Jurkat, Clone E6-1 (cell line): ENCODE measurements at places on chromosomes 1 and 21.

DNA sequence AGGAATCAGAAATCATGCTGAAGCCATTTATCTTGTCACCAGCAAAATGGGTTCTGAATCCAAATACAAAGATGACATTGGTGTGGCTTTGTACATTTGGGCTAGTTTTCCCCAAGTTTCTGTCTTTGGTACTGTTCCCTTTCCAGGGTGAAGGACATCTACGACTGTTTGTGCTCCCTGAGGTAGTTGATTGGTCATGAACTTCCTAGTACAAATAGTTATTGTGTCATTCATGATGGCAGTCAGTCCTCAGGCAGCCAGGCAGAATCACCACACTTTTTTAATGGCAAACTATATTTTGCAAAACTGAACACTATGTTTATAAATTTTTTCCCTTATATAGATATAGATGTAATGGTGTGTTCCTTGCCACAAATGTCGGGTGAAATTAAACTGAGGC lies 46.0 kb downstream of the CEP350 start:
- DNase-seq: no peak

GRCh38 chr1:165327538-165327937 lies 29.0 kb downstream of the LMX1A start:
- DNase-seq: no peak

GRCh38 chr1:9569267-9569666 lies 19.4 kb upstream of the TMEM201 start:
- no peak for DNase-seq

GRCh38 chr1:181100934-181101333 lies 12.4 kb downstream of the IER5 start:
- no peak for DNase-seq

DNA sequence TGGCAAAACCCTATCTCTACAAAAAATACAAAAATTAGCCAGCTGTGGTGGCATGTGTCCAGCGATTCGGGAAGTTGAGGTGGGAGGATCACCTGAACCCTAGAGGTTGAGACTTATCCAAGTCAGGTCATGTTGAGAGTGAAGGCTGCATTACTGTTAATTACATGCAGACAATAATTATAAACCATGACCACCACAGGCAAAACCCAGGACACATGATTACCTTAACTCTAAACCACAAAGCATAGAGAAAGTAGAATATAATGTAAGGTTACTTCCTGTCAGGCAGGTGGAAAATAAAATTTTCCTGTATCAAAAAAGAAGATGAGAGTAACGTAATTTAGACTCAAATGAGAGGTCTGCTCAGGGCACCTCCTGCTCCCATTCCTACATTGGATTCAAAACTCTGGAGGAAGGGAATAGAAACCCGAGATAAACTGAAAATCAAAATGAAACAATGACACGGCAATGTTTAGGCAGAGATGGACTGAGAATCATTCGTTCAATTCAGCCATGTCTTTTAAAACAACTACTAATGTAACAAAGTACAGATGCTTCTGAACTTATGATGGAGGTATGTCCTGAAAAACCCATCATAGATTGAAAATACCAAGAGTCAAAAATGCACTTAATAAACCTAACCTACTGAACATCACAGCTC lies 33.6 kb downstream of the RGS8 start:
- DNase-seq: no peak

DNA sequence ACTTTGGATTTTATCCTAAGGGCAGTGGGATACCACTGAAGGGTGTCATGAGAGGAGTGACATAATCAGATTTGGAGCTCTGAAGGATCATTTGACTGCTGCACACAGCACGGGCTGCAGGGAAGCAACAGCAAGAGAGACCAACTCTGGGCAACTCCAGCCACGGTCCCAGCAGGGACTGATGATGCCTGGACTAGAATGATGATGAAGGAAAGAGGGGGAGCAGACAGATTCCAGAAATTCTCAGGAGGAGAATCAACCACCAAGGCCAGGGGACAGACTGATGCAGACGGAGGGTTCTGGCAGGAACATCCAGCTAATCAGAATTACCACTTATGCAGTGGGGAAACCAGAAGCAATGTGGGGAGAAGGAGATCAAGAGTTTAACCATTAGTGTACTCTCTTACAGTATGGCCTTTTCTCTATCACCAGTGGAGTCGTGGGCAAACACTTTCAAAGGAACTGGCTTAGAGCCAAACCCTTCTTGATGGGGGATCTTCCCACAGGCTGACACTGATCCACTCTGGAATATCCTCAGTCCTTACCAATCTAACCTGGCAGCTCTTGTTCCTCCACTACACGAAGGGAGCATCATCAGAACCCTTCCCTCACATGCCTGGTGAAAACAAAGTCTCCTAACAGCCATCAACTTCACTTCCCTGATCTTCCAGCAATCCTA lies 3.3 kb downstream of the URB1 start:
- DNase-seq: no peak

GRCh38 chr21:20108016-20108415 lies 890.2 kb upstream of the NCAM2 start:
- no peak for DNase-seq

DNA sequence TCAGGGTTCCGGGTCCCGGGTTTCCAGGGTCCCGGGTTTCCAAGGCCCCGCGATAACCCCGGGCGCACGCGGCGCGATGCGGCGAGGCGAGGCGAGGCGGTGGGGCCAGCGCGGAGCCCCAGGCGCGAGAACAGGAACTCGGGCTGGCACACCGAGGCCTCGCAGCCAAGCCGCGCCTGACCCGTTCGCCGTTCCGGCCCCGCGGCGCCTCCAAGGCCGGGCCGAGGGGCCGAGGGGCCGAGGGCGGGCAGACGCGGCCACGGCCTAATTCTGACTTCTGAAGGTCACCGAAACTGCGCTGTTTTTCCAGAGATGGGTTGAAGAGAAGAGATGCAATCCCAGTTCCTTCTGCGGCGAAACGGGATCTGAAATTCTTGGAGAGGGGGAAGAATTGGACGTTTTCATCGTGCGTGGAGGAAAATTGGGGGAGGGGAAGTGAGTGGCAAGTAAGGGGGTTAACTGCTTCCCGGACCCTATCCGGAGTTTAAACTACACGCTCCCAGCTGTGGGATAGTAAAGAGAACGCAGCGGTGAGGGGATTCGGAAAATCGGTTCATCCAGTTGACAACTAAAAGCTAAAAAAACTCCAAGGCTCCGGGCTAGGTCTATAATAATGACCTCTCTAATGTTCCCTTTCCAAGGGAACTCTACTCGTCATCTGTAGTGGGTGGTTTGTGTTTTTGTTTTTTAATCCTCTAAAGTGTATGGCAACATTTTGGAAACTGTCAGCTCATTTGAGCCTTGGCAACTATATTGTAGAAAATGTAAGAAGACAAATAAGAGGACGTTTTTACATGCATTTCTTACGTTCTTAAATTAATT lies 8.2 kb downstream of the TBX15 start:
- DNase-seq: no peak

GRCh38 chr1:39394059-39394458 lies 97.4 kb upstream of the BMP8A start:
- DNase-seq: no peak

- no peak for DNase-seq
These were observed 111.9 kb downstream of the CACNA1E start for GRCh38 chr1:181595234-181595633.

DNA sequence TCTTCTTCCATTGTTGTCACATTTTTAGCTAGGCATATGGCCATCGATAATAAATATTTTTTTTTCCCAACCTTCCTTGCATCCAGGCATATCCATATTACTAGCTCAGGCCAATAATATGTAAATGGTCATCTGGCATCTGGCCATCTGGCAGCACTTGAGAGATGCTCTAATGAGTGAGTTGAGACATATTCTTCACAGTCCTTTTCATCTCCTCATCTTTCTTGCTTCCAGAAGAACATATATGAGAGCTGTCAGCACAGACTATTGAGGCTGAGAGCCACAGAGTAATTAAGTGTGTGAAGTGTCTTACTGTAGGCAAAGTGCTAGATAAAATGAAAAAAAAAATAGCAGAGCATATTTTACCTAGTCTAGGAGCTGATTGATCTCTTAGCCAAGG lies 628.4 kb upstream of the TMPRSS15 start:
- no peak for DNase-seq

- DNase-seq: no peak
These were observed 197.6 kb upstream of the UBE2U start for GRCh38 chr1:64005801-64006200.

DNA sequence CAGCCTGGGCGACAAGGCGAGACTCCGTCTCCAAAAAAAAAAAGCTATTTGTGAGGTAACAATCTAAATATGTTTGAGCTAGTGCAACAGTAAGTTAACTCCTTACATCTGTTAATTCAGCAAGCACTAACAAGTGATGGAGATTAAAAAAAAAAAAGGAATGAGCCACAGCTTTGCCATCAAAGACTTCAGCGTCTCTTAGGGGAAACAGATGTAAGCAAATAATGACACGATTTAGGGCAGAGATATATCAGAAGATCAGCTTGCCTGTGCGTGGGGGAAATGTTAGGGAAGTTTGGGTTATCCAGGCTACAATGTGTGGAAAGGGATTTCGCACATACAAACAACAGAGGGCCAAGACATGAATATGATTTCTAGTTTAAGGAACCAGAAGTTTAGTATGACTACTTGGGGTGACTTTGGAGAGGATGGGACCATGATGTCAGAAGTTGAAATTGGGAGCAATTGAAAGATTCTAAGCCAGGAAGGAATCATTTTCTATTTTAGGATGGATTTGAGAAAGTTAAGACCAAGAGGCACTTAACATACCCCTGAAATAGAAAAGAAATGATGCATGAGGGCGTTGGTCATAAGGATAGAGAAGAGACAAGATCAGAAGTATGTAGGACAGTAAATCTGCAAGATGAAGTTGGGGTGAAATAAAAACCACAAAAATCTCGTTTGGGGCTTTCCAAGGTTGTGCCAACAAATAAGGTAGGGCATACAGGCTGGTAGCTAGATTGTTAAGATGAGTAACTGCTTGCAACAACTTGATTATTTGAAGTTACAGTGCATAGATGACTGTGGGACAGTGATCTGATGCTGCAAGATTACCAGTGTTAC lies 2.4 kb upstream of the BRWD1 start:
- peak; percentile 50 for DNase-seq

- DNase-seq: no peak
These were observed 25.7 kb downstream of the COA6 start for GRCh38 chr1:234398849-234399381.

- no peak for DNase-seq
These were observed 96.9 kb downstream of the DHRS3 start for GRCh38 chr1:12521096-12521495.

DNA sequence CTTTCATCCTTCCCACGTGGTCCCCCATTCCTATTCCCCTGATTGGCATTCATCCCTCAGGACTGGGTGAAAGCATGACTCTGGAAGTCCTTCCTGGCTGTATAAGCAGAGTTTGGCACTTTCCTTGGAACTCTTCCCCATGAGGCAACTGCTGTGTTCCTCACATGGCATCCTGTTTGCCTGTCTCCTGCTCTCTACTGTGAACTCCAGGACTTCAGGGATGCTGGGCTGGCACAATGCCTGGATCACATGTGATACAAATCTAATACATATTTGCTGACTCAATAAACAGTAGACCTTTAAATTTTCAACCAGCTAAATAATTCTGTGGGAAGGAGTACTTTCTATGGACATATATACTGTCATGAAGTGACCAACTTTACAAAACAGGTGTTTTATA lies 46.8 kb upstream of the EDEM3 start:
- DNase-seq: no peak

DNA sequence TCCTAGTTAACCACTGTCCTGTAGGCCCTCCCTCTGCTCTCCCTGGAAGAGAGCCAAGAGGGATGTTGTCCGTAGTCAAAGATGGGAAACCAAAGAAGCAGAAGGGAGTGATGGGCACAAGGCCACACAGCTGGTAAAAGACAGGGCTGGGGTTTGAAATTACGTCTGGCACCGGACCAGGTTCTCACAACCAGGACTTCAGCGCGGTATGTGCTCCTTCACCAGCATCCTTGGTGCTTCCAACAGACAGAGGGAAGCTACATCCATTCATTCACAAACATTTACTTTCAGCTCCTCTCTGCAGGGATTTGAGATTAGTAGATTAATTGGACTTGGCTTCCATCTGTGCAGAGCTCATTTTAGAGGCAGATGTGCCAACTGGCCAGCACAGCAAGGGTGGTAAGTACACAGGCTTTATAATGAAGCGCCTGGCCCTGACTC lies 191.2 kb downstream of the TRABD2B start:
- no peak for DNase-seq

DNA sequence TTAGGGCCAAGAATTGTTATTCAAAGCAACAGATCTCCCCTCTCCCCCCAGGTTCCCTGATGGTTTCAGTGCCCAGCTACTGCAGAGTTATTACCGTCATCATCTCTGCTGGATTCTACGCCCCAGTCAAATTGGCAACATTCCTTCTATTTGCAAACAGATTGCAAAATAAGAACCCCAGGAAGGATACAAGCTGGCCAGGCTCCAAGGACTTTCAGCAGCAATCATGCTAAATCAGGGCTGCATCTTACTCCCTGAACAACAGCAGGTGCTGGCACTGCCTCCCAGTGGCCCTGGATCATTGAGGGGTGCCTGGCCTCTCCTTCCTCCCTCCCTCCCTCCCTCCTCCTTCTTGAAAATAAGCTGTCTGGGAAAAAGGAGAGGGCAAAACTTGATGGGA lies 521.6 kb upstream of the BEND5 start:
- no peak for DNase-seq

- peak; percentile 50 for DNase-seq
These were observed 219.8 kb upstream of the DUSP10 start for GRCh38 chr1:221961532-221962292.

- no peak for DNase-seq
These were observed 100.7 kb downstream of the SLC16A1 start for GRCh38 chr1:112855152-112855828.

- no peak for DNase-seq
These were observed 1.0 kb upstream of the CD84 start for GRCh38 chr1:160580221-160580812.

DNA sequence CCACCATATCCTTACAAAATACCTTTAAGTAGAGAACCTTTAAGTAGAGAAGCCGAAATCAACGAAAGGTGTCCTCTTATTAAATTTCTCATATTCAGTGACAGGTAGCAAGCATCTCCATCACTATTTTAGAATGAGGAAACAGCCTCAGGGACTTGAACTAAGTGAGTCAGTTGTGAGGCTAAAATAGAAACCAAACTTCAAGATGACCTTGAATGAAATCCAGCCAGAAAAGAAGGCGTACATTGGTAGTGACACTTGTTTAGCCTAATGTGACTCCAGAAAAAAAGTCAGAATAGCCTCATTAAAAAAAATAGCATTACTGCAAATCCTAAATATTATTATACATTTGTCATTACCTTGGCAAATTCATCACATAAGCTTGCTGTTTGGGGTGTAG lies 20.1 kb downstream of the RGS8 start:
- no peak for DNase-seq

- no peak for DNase-seq
These were observed 61.6 kb upstream of the LAPTM5 start for GRCh38 chr1:30819244-30819571.

GRCh38 chr1:30379684-30380624 lies 343.4 kb downstream of the MATN1 start:
- DNase-seq: peak; percentile 62

- no peak for DNase-seq
These were observed 33.8 kb downstream of the PRSS38 start for GRCh38 chr1:227849251-227849650.

- DNase-seq: no peak
These were observed 22.5 kb downstream of the ERRFI1 start for GRCh38 chr1:8003438-8004112.
